Tibial artery (tissue), 4 donors: ENCODE measurements at places on chromosomes 16 and 17.

GRCh38 chr17:13582776-13583547 lies 18.8 kb downstream of the HS3ST3A1 start:
- DNase-seq = no peak

DNA sequence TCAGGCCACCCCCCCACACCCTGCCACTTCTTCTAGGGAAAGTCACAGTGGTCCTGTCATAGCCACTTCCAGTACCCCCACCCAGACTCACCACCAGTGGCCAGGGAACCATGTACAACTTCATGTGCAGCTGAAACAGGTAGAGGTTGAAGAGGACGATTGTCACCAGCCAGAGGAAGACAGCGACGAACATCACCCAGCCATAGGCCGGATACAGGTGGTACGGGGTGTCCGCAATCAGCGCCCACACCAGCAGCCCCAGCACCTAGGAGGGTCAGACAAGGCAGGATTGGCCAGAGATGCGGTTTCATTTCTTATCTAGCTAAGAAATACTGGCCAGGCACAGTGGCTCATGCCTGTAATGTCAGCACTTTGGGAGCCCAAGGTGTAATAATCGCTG lies 16.7 kb downstream of the ARL2BP start:
- DNase-seq = no peak

GRCh38 chr17:27457731-27458523 lies 1.7 kb downstream of the KSR1 start:
- DNase-seq = no peak

DNA sequence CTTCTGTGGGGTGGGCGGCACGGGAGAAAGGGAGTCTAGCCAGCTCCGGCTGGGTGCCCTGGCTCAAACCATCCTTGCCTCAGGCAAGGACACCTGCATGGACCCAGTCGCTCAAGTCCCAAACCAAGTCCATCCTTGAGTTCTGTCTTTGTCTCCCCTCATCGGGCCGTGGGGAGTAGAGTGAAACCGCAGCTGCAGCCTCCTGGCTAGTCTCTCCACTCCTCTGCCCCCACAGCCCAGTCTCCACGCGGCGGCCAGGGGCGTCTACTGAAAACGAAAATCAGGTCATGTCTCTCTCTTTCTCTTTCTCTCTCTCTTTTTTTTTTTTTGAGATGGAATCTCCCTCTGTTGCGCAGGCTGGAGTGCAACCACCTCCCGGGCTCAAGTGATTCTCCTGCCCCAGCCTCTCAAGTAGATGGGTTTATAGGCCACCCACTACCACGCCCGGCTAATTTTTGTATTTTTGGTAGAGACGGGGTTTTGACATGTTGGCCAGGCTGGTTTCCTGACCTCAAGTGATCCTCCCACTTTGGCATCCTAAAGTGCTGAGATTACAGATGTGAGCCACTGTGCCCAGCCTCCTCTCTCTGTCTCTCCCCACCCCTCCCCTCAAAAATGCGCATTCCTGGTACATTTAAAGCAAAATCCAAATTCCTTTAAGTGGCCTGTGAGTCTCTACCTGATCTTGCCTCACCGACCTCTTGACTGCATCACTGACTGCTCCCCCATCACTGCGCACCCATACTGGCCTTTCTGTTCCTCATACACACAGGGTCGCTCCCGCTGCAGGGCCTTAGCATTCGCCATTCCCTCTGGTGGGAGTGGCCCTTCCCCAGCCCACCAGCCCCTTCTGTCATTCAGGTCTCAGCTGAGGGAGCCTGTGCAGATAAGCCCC lies 17.7 kb upstream of the RMI2 start:
- DNase-seq = no peak

- DNase-seq = no peak
Measured at GRCh38 chr17:56136301-56136700, 17.0 kb upstream of the ANKFN1 start.

GRCh38 chr16:64375391-64375980 lies 746.4 kb downstream of the CDH11 start:
- no peak for DNase-seq

GRCh38 chr16:15765880-15766279 lies 90.9 kb downstream of the MYH11 start:
- DNase-seq = no peak
